NCI-H1105 (cell line): ENCODE measurements at places on chromosomes 3 and 15.

GRCh38 chr3:88114878-88115549, 34.7 kb upstream of the C3orf38 start:
- DNase-seq: no peak

DNA sequence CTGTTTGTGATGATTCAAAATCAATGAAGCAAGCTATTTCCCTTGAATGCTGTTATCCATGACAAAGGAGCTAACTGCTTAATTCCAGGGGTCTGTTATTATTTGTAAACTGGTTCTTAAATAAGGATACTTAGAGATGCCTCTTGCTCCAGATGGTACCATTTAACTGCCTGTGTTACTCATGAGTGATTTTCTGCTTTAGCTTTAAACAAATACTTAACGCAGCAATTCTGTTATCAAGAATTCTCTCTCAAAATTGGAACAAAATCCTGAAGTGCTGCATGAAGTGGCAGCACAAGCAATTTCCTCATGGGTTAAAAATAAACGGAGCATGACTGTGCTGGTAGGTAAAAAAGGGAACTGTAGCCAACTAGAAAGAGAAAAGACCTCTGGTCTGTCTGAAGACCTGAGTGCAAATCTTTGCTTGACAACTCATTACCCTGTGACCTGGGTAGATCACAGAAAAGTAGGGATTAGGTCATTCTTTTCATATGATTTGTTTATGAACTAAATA, 62.5 kb upstream of the GBE1 start:
- peak; percentile 28 for DNase-seq

- no peak for DNase-seq
Measured at GRCh38 chr3:156371701-156372100, 183.2 kb downstream of the SSR3 start.

DNA sequence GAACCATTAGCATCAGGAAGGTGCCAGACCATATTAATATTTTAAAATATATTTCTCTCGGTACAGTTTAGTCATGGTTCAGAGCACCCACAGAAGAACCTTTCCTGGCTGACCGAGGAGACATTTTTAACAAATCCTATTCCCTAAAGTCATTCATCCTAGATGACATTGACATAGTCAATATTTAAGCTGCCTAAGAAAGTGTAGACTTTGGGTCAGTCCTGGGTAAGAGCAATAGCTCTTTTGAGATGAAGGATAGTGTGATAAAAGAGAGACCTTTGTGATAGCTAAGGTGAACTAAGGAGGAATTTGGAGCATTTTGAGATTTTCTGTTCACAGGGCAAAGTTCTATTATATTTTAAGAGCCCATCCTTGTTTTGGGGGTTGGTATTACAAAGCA, 47.5 kb downstream of the ZNF609 start:
- DNase-seq: no peak

DNA sequence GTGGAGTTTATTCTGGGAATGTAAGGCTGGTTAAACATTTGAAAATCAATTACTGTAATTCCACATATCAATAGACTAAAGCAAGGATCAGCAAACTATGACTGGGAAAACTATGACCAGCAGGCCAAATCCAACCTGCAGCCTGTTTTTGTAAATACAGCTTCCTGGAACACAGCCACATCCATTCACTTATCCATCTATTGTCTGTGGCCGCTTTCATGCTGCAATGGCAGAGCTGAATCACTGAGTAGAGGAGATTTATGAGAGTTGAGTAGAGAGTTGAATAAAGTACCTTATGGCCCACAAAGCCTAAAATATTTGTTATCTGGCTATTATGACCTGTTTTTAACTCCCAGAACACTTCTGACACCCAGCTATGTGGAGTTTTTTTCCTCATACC, 12.2 kb downstream of the MYLK start:
- DNase-seq: peak; percentile 59

GRCh38 chr3:178244733-178245709, 291.2 kb upstream of the KCNMB2 start:
- DNase-seq: no peak

DNA sequence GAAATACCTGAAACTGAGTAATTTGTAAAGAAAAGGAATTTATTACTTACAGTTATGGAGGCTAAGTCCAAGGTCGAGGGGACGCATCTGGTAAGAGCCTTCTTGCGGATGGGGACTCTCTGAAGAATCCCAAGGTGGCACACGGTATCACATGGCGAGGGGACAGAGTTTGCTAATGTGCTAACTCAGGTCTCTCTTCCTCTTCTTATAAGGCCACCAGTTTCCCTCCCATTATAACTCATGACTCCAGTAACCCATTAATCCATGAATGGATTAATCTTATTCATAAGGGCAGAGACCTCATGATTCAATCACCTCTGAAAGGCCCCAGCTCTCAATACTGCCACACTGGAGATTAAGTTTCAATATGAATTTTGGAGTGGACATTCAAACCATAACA, 15.7 kb downstream of the ZBED2 start:
- no peak for DNase-seq

DNA sequence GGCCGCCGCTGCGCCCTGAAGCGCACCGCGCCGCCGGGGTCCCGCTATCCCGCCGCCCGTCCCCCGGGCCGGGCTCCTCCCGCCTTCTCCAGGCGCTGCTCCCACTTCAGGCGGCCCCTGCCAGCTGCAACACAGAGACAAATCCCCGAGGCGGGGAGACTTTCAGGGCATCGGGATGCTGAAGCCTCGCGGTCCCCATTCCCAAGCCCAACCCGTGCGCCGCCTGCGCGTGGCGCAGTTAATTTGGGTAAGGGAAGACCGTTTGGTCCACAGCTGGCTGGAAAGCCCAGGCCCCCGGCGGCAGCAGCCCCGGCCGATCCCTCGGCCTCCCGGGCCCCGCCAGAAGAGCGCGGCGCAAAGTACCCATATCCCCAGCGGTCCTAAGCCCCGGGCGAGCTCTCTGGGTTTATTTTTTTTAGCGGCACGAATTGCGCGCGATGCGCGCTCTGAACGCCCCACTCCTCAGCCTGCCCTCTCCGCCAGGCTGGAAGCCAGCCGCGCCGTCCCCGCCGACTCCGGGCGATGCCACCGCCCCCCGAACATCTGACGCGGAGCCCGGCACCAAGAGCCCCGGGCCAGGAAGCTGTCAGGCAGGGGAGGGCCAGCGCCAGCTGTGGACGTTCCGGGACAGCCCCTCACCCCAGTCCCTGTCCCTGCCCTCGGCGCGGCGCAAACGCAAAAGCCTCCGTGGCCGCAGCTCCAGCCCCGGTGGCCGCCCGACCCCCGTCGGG, 517 bp downstream of the FBN1 start:
- peak; percentile 11 for DNase-seq

DNA sequence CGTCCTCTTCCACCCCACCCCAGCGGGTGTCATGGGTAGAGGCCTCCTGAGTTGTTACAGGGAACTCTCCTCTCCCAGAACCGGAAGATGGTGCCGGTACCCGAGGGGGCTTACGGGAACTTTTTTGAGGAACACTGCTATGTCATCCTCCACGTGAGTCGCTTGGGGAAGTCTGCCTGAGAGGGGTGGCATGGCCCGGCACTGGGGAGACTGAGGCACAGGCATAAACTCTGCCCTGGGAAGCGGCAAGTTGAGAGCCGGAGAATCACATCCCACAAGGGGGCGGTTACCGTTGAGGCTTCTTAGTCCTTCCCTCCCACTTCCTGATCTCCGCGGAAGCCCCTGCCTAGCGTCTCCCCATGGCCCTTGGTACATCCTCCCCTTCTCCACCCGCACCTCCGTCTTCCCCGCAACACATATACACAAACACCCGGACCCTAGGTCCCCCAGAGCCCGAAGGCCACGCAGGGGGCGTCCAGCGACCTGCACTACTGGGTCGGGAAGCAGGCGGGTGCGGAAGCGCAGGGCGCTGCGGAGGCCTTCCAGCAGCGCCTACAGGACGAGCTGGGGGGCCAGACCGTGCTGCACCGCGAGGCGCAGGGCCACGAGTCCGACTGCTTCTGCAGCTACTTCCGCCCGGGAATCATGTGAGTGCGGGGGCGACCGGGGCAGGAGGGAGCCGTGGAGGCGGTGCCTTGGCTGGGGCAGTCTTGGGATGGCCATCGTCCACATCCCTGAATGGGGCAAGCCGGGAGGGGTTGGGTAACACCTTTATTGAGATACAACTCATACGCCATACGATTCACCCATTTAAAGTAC, 3.4 kb downstream of the VILL start:
- DNase-seq: no peak

- no peak for DNase-seq
Measured at GRCh38 chr3:155884292-155884691, 13.8 kb downstream of the GMPS start.

DNA sequence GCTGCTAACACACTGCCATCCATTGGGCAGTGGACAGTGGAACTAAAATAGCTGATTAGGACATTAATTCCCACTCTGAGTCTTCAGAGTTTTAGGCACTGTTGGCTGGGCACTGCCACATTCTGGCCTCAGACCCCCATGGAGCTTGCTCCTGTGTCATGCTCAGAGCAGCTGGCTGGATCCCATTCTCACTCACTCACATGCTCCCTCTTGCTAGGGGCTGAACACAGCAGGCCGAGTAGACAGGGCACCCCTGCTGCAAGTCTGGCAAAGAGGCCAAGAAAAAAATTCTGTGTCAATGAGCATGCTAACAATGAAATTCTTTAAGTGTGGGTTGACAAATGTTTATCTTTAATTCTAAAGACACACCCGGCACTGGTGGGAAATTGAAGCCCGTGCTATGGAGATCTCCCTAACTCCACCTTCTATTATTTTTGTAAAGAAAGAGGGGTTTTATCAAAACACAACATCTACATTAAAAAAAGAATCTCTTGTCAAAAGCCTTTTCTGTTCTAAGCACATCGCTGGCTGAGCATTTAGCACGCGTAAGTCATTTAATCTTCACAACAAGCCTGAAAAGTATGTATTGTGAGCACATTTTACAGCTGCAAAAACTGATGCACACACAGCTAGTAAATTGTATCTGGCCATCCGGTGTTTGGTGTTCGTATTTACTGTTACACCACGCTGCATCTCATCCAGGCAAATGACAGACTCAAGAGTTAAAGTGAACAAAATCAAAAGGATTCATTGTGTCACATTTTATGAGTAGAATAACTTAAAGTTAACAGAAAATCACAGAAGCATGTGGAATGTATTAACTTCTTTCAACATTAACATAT, 362.1 kb downstream of the PLOD2 start:
- no peak for DNase-seq

GRCh38 chr3:46022909-46023785, 4.1 kb downstream of the XCR1 start:
- DNase-seq: no peak

GRCh38 chr15:56322444-56322843, 42.8 kb upstream of the TEX9 start:
- no peak for DNase-seq

GRCh38 chr3:6229778-6230410, 631.0 kb upstream of the GRM7 start:
- no peak for DNase-seq

GRCh38 chr3:112484352-112484751, 14.9 kb downstream of the BTLA start:
- DNase-seq: no peak

DNA sequence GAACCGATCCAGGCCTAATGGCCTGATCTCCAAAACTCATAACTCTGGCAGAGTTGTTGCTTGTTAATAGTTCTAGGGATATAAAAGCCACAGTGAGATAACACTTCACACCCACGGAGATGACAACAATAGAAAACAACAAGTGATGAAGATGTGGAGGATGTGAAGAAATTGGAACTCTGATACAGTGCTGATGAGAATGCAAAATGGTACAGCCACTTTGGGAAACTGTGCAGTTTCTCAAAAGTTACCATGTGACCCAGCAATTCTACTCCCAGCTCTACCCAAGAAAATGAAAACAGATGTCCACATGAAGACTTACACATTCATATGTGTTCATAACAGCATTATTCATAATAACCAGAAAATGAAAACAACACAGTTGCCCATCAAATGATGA, 3.8 kb downstream of the CMTM7 start:
- DNase-seq: no peak

- DNase-seq: no peak
Measured at GRCh38 chr3:112032098-112032731, 2.3 kb upstream of the TMPRSS7 start.

- DNase-seq: no peak
Measured at GRCh38 chr3:79558943-79559342, 208.9 kb downstream of the ROBO1 start.

- no peak for DNase-seq
Measured at GRCh38 chr15:38168467-38169070, 84.1 kb upstream of the SPRED1 start.

DNA sequence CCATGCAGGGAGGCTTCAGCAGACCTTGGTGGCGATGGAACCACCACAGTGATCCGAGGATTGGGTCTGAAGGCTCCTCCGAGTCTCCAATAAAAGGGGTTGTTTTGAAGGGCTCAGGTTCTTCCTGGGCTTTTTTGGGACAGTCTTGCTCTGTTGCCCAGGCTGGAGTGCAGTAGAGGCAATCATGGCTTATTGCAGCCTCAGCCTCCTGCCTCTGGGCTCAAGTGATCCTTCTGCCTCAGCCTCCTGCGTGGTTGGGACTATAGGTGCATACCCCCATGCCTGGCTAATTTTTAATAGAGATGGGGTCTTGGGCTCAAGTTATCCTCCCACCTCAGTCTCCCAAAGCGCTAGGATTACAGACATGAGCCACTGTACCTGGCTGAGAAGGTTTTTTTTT, 84.8 kb downstream of the IGF1R start:
- DNase-seq: no peak

DNA sequence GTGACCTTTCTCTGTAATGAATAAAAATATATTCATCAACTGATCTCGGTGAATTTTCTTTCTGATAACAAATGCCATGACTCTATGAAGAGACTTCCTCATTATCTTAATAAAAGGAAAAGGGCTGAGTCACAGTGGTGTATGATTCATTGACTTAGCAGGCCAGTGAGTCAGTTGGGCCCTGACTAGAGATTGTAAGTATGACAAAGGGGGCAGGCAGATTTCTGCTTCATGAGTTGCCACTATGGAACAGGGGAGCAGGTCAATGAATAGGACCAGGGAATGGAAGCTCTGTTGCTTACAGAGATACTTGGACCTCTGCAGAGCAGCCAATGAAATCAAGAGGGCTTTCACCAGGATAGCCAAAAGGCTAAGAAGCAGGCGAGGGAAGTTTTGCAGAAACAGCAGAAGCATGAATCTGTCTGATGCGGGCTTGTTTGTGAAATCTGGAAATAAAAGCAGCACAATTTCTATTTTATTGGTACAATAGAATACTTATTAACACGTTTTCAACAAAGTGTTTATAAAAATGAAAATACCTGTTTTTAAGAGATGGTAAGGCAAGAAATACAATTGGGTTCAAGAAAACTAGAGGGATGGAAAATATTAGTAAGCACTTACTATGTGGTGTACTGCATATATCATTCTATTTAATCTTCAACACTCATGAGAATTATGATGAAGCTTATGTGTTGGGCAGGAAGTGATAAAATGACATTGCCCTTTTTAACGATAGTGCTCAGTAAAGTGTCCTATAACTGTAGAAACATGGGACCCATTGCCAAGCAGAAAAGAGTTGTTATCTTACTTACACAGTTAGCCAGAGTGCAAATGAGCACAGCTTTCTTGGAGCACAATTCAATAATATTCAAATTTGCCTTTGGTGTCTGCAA, 169.8 kb upstream of the MYRIP start:
- no peak for DNase-seq
